M059J (cell line): ENCODE measurements at places on chromosomes 4 and X.

DNA sequence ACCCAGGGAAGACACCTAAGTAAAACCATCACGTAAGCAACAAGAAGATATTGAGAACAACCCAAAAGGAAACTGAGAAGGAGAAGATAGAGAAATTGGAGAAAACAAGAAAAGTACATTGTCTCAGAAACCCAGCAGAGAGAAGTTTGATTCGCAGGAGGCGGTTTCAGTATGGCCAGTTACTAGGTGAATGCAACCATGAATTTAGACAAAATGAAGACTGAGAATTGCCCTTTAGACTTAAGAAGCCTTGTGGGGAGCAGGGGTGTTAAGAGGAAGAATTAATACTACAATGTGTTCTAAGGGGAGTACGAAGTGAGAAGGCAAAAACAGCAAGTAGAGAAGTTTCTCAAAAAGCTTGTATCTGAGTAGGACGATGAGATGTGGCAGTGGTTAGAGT, 229.3 kb upstream of the NEIL3 start:
- no peak for DNase-seq

DNA sequence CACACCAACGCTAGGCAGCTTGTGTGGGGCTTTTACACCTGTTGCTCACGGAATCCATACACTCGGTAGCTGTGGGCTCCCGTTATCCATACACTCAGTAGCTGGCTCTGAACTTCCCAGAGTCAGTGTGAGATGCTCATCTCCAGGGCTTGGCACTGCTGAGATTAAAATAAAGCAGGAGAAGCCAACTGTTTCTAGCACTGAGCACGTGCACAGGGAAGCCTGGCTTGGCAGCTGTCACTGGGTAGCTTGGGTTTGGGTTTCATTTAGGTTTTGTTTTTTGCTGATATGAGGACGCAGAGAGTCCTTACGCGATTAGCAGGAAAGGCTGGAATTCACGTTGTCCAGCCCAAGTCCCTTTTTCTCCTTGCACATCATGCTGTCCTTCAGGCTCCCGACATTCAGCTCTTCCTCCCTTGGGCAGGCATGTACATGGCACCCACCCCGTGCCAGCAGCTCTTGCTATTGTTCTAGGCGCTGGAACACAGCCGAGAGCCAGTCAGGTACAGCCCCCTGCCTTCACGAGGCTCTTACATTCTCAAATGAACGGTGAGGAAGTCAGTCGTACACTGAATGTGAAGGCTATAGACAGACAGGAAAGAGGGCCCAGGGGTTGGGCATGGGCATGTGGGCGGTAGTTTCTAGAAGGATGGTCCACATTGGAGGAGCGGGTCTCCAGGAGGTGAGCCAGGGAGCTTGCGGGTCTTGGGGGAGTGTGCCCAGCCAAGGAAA, 25.9 kb downstream of the NSG1 start:
- no peak for DNase-seq

DNA sequence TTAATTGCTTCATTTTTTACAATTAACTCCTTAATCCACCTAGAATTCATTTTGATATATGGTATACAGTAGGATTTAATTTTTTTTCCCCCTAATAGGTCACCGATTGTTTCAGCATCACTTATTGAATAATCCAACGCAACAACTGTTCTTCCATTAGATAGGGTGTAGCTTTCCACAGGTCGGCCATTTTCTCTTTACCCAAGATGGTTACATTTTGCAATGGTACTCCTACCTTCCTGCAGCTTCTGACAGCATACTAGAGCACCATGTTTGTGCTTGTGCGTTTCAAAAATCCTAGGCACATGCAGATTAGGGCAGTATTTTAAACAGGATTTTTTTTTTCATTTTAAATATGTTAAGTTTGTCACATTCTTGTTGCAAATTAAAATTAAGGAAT, 2.3 kb downstream of the LINC00632 start:
- DNase-seq: no peak

GRCh38 chrX:98077440-98077839, 1193.7 kb downstream of the RPA4 start:
- no peak for DNase-seq

- no peak for DNase-seq
These were observed 241.3 kb downstream of the CFAP299 start for GRCh38 chr4:80576796-80577195.

- no peak for DNase-seq
These were observed 22.8 kb downstream of the FRAS1 start for GRCh38 chr4:78079726-78080430.

DNA sequence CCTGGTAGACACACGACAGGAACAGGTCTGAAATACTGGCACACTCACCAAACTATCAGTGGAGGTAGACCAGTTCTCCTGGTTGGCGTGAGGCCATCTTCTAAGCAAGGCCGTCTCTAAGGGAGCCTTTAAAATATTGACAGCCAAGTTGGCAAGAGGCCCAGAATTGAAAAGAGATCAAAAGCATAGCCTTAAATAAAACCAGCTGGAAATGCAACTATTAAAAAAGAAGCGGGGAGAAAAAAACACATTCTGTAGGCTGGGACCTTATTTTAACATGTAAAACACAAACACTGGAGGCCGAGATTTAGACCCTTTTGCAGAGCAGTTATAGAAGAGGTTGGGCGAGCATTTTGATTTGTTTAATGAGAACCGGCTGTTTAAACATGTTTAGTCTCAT, 233.0 kb upstream of the CLNK start:
- no peak for DNase-seq

GRCh38 chrX:46713672-46714490, 45.0 kb downstream of the SLC9A7 start:
- no peak for DNase-seq

GRCh38 chr4:158636619-158637018, 35.1 kb downstream of the C4orf46 start:
- no peak for DNase-seq

- DNase-seq: no peak
These were observed 217.8 kb downstream of the MID1IP1 start for GRCh38 chrX:39019056-39019455.

DNA sequence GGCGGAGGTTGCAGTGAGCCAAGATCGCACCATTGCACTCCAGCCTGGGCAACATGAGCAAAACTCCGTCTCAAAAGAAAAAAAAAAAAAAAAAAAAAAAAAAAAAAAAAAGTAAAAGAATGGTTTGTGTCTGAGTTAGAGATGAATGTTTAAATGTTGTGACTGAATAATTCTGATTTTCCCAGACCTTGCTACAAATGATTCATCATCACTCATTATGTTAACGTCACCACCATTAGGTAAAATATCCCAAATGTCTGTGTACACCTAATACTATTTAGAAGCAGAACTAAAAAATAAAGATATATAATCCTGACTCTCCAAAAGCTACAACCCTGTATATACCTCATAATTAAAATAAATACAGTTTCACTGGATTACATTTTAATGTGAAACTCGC, 70.8 kb downstream of the HHIP start:
- peak; percentile 51 for DNase-seq

DNA sequence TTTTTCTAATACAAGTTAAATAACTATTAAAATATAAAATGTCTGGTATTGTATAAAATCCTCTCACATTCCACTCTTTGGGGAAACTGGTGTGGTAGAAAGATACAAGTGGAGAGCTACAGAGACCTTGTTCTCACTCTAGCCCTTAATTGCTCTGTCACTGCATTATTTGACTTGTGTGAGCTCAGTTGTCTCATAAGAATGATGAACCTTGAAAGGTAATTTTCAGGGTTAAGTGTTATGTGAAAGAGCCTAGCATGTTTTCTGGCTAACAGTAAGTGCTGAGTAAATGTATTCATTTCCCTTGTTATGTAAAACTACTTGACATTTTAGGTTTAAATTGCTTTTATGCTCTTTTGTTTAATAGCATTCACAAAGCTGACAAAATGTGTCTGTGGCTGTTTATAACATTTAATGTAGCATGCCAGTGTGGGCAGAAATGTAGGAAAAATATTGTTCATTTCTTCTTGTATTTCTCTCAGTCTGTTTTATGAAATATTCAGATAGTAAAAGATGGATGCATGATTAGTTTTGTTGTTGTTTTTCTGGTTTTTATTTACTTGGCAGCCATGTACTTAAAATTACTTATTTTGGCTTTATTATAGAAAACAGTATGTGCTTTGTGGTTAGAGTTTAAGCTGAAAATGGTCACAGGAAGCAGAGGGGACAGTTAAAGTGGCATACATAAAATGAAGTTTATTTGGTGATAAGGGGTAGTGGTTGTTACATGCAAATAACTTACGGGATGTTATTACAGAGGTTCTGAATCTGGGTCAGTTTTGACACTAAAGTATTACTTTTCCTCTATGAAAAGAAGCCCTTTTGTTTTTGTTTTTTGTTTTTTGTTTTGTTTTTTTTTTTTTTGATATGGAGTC, 29.2 kb downstream of the SLAIN2 start:
- DNase-seq: no peak

- no peak for DNase-seq
These were observed 2.9 kb downstream of the HPGDS start for GRCh38 chr4:94339779-94340178.

DNA sequence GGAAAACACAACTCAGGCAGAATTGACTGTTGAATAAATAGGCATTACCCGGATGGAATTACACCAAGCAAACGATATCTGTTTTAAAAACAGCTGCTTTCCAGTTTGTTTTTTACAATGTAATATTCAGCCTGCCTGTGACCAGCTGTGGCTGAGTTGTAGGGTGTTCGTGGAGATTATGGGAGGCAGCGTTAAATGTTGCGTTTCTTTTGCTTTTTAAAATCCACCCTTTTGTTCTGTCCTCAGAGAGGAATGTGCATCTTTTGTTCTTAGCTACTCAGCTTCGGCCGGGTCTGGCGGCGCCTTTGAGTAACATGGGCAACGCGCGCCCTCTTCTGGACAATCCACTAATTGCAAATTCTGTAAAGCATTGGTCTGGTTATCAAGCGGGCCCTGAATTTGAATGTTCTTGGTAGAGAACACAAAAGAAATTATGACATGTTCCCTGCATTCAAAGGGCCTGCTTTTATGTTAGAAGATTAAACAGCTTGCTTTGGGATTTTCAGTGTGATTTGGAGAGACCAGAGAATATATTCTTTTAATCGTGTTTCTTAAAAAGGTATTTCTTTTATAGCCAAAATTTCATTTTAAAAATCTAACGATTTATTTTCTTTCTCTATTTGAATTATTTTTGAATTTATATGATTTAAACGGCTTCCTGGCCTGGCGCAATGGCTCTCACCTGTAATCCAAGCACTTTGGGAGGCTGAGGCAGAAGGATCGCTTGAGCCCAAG, 76.3 kb upstream of the TRIM2 start:
- DNase-seq: peak; percentile 76

DNA sequence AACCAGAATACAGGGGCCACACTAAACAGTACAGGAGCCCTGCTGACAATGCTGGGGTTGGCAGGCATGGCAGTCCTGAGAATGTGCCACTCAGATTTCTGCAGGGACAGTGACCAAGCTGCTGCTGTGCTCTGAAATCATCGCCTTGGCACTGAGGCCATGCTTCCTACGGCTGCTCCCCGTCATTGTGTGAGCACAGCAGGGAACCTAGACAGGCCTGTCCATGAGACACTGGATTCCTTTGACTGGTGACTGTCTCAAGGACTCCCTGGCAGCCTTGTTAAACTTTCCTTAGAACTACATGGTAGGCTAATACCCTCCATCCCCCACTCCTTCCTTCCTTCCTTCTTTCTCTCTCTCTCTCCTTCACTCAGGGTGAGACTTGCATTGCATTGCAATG, 111.4 kb downstream of the LUZP4 start:
- DNase-seq: no peak

DNA sequence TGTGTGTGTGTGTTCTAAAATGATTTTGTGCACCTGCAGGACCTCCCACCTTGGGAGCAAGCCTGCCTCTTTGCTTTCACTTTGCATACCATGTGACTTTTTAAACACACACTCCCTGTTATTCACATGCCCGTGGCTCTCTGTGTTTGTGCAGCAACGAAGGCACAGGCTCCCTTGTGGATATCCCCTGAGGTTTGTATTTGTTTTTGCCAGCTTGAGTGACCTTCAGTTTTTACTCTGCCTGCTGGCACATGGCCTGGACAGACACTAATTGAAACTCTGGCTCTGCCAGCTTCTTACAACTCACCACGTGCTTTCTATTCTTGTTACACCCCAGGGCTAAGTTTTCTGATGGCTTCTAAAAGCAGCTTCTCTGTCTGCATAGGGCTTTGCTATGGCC, 885.8 kb downstream of the SH3BGRL start:
- DNase-seq: peak; percentile 1

GRCh38 chr4:128334256-128334655, 46.6 kb upstream of the PGRMC2 start:
- DNase-seq: no peak

- DNase-seq: peak; percentile 5
These were observed 58.1 kb downstream of the TMEM164 start for GRCh38 chrX:110060846-110061537.

- no peak for DNase-seq
These were observed 124.1 kb upstream of the WDR1 start for GRCh38 chr4:10240691-10241090.

DNA sequence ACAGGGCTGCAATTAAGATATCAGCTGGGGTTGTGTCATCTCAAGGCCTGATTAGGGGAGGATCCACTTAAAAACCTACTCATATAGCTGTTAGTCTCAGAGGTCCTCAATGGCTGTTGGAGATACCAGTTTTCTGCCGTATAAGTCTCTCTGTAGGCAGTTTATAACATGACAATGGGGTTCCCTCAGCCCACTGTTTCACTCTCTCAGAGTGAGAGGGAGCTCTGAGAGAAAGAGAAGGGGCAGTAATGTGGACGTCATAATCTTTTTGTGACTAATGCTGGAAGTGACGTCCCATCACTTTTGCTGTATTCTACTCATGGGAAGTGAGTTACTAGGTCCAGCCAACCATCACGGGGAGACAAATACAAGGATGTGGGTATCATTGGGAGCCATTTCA, 70.3 kb downstream of the STIM2 start:
- DNase-seq: no peak

GRCh38 chr4:176963121-176963520, 170.4 kb upstream of the VEGFC start:
- no peak for DNase-seq

DNA sequence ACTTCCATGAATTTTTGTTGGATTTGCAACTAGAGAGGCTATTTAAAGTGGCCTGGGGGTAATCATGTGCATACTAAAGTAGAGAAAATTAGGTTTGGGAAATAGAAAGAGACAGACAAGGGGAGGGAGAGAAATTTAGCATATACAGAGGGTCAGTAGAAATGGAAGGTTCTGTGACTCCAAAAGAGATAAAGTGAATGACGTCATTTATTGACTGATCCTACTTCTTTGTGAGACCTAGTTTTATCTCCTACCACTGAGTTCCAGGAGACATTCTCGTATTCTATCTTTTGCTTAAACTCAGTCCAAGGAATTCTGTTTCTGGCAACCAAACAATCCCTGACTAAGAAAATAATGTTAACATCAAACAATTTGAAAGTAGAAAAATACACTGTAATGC, 42.4 kb upstream of the FREM3 start:
- DNase-seq: no peak

- peak; percentile 31 for DNase-seq
These were observed 65.3 kb upstream of the FAM120C start for GRCh38 chrX:54248309-54248708.

- DNase-seq: no peak
These were observed 31.7 kb upstream of the MXRA5 start for GRCh38 chrX:3378156-3378555.

DNA sequence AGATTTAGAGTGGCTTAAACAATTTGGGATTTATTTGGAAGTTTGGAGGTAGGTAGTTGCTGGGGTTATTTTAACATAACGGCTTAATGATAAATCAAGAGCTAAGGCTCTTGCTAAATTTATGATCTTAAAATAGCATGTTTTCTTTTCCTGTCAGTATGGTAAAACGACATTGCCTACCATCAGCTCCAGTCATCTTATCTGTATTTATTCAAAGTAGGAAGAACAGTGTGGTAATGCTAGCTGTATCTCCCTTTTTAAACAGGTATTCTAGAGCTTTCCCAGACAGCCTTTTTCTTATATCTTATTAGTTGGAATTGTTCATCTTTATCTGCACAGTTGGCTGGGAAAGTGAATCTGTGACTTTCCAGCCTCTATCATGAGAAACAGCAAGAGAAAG, 110.2 kb downstream of the SLC4A4 start:
- no peak for DNase-seq
